NCI-H2171 (cell line): ENCODE measurements at places on chromosomes 1 and 21.

- DNase-seq: no peak
Observed at GRCh38 chr1:114510274-114511031, 550 bp downstream of the TRIM33 start.

- DNase-seq: no peak
Observed at GRCh38 chr1:179137617-179138255, 55.9 kb downstream of the TOR3A start.

GRCh38 chr1:199283794-199284193, 645.0 kb downstream of the PTPRC start:
- DNase-seq: no peak

DNA sequence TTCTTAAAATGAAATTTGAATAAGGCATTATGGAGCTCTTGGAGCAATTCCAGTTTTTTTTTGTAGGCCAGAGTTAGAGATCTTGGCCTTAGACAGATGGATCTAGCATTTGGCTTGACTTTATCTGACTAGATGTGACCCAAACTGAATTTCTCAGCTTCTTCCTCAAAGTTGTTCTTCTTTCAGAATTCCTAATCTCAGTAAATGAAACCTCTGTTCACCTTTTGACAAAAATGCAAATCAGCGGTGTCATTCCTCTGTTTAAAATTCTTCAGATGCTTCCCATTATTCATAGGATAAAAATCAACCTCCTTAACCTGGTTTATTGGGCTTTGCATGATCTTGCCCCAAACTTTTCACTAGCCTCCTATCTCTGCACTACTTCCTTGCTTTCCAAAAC, 177.6 kb downstream of the RASAL2 start:
- no peak for DNase-seq

DNA sequence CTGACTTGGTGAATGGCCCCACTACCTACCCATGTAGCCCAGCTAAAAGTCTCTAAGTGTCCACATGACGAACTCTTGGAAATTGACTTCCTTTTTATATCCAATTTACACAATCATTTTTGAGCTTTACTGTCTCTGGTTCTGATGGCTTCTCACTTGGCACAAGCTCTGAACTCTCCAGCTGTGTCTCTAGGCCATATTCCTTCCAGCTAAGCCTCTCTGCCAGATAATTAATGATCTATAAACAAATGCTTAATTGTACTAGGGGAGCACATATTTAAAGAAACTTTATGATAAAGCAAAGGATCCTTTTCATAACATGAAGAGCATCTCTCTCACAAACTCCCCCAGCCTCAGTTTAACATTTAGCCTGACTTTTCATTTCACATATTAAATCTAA, 16.3 kb upstream of the BEND5 start:
- DNase-seq: no peak
